Activated CD8-positive, alpha-beta memory T cell treated with anti-CD3 and anti-CD28 coated beads for 36 hours (primary cell): ENCODE measurements at places on chromosomes 6 and 20. TPM values are rescaled to one million over a fixed set of nuclear protein-coding genes. Genes with fewer than 3 reads are reported as not detected.

Gene TSPO2
- not detected for total RNA-seq

Gene PBOV1
- not detected for total RNA-seq

Gene TEAD3
- total RNA-seq, result 0.71 TPM

Gene SLC2A10
- 0.04 TPM for total RNA-seq

Gene MAS1
- total RNA-seq, result not detected
